ENCODE measurements at places on chromosomes 7 and 10. TPM values are rescaled to one million over a fixed set of nuclear protein-coding genes. Genes with fewer than 3 reads are reported as not detected.
A peak's percentile ranks its signal among the peaks of the same experiment; 100 is the strongest.

GRCh38 chr7:30785786-30786185 lies 14.6 kb downstream of the MINDY4 start:
- DNase-seq, result no peak

DNA sequence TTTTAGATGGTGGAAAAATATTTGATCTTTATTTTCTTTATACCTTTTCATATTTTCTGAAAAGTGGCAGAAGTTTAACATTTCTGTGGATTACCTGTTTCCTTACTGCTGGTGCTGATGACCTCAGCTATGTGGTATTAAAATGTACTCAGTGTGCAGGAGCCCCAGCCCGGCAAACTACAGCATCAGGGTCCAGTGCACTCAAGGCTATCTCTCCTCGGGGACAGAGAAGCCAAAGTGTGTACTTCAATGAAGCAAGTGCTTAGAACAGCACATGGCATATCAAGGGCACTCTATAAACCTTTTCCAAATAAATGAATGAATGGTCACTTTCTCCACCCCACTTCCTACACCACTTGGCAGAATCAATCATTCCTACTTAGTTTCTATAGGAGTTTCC lies 111.8 kb downstream of the HIP1 start:
- no peak for DNase-seq

DNA sequence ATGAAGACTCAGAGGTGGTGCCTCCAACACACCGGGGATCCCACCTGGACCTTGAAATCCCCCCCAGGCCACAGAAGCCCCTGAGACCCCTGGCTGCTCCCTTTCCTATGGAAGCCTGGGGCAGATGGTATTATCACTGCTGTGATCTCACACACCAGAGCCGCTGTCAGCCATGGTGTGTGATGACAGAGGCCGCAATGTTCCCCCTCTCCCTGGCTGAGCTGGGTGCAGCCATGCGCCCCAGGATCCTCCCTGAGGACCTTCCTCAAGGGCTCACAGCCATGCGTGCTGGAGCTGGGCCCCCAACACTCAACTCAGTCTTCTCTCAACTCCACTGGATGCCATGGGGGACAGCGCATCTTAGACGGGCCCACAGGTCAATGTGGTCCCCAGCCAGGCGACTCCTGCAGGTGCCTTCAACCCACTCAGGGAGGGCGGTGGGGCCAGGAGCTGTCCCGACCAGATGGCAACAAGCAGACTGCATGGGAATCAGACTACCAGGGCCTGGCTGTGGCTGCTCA lies 44.9 kb downstream of the VIPR2 start:
- no peak for DNase-seq

DNA sequence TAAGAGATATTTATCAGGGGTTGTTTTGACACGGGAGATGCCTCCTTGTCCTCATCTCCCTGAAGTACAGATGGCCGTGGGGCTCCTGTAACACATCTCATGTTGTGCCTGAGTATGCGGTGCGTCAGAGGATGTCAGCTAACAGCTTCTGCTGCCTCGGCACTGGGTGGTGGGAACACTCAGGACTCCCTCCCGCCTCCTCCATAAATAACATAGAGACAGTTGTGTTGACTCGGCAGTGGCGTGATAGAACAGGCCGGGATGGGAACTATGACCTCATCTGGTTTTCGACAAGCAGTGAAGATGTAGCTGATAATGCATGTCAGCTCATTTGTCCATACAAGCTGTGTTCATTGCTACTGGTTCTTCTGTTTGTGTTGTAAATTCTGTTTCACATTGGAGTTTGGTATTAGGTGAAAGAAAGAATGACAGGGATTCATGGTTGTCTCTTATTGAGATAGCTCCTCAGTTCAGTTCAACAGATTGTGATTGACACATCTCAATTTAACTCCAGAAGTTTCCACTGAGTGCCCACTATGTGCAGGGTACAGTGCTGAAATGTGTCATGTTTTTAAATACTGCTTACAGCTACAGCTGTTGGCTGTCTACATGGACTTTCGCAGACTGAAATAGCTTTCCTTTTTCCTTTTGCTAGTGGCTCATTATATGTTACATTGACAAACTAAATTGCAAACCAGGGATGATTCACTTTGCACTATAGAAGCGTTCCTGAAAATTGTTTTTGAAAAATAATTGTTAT lies 87.4 kb downstream of the CHN2 start:
- DNase-seq, result peak; percentile 26

GRCh38 chr10:106224676-106225075 lies 939.8 kb downstream of the SORCS1 start:
- DNase-seq, result no peak

- no peak for DNase-seq
These were observed 249.0 kb upstream of the PPP2R2D start for GRCh38 chr10:131651674-131652437.

- DNase-seq, result no peak
These were observed 16.5 kb downstream of the AIFM2 start for GRCh38 chr10:70115948-70116682.

GRCh38 chr7:134900166-134900982 lies 85.9 kb upstream of the AGBL3 start:
- DNase-seq, result no peak

DNA sequence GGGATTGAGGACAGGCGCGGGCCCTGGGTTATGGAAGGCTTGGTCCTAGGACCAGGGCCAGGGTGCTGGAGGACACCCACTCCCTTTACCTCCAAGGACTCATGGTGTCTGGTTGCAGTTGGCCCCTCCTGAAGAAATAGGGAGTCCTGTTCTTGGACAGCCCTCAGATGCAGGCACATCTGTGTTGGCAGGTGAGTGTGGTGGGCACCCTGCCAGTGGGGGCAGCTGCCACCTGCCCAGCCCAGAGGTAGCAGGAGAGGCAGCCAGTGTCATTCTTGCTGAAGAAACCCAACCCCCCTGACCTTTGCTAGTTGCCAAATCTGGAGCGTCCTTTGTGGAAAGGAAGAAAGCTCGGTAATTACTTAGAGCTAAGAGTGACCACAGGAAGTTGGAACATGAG lies 8.3 kb downstream of the GALNT17 start:
- DNase-seq, result no peak

DNA sequence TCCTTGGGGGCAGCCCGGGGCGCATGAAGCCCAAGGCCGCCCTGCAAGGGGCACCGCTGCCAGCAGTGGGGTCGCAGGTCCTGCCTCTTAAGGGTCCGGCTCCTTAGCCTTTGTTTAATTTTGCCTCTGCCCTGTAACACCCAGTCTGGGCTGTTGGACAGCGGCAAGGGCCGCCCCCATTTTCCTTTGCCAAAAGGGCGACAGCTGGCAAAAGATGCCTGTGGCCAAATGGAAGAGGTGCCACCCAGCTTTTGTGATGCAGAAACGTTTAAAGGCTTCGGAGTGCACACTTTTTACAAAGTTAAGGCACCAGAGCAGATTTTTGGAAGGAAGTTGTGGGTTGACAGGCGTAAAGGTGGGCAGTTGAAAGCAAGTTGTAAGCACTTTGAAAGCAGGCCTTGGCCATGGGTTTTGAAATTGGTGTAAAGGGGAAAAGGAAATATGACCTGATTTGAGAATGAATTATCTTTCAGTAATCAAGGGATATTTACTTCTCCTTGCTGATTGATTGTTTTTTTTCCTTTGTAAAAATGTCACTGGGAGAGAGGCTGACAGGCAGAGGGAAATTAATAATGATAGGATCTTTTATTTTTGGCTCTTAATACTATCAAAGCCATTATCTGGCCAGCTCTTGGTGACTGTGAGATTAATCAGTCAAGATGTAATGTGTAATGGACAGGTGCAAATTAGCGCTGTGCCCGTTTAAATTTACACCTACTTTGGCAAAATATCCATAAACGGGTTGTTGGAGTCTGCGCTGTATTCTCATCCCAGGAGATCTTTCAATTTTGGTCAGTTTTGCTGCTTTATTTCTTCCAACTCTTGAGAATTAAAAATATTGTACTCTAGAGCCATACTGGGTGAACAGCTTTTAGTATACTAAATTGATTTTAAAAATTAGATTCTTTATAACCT lies 1.2 kb downstream of the CASD1 start:
- peak; percentile 43 for DNase-seq

DNA sequence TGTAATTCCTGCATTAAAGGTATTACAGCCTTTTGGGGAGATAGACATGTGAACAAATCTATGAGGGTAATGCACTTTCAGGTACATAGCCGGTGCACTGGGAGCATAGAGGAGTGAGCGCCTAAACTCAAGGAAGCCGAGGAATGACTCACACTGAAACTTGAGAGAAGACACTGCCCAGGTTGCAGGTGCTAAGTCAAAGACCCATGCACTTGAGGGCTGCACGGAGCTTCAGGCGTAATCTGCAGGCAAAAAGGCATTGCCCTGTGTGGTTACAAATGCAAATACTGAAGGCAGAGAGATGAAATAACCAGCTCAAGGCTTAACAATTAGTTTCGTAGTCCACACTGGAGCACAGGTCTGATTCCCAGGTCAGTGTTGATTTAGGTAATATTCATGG lies 51.0 kb upstream of the OSBPL3 start:
- no peak for DNase-seq

DNA sequence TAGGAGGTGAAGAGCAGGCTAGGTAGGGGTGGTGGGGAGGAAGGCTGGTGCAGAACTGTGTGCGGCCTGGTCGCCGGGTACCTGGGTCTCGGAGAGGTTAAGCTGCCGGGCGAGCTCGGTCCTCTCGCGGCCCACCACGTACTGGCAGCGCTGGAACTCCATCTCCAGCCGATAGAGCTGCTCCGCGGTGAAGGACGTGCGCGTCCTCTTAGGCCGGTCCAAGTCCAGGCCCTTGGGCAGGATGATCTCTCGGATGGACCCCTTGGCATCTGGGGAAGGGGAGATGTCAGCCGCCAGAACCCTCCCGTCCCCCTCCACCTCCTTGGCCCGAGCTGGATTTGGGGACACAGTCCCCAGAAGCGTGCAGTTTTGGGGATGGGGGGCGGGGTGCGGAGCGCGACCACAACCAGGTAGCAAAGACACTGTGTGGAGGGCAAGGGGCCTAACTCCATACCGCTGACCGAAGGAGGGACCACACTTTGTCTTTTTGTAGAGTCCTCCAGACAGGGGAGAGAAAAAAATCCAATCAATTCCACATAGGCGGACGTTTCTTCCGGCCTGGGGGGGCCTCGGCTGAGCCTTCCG lies 1.6 kb downstream of the VAX1 start:
- DNase-seq, result no peak

GRCh38 chr10:132240156-132240555 lies 53.4 kb downstream of the DPYSL4 start:
- no peak for DNase-seq

DNA sequence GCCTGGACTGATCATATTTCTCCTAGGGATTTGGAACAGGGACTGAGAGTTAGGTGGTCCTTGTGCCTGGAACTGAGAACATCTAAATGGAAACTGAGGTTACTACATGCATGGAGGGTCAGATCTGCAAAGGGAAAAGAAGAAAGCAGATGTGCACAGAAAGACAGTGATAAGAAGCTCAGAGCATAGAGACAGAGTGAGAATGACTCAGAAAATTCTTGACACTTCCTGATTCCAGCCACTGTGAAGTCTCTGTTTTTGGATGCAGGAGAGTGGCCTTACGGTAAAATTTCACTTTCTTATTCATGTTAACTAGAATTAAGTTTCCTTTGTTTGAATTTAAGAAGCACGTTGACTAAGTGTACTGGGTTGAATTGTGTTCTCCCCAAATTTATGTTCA lies 241.7 kb downstream of the TMEM26 start:
- DNase-seq, result no peak

DNA sequence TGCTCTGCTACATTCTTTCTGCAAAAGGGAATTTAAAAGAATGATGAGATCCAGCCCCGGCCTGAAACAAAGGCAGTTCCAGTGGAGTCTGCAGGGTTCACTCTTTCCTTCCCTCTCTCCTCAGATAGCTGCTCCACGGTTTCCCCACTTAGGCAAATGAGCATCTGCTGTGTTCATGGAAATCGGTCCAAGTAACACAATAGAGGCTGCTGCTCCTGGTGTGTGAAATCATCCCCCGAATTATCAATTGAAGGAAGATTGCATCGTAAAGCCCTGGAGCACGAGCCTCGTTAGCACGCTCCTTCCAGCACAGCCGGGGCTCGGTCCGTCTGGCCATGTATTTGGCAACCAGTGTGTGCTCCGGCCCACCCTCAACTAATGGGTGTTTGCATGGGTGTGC lies 108.3 kb upstream of the DPP6 start:
- DNase-seq, result peak; percentile 7

GRCh38 chr10:1978584-1978983 lies 241.3 kb upstream of the ADARB2 start:
- DNase-seq, result no peak

- no peak for DNase-seq
These were observed 50.2 kb upstream of the BAMBI start for GRCh38 chr10:28627102-28627501.

DNA sequence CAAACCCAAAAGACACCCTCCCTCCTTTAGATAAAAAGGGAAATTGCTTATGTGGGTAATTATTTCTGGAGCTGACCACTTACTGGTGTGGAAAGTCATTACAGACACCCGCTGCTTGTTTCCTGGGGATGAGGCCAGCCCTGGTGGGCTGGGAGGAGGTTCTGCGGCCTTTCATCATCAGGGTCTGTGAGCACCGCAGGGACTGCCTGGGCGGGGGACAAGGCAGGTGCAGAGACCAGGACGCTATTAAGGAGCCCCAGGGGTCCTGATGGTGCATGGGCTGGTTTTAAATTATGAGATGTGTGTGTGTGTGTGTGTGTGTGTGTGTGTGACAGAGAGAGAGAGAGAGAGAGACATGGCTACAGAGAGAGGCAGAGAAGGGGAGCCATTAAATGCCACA lies 171.2 kb downstream of the DNAJB6 start:
- DNase-seq, result no peak

DNA sequence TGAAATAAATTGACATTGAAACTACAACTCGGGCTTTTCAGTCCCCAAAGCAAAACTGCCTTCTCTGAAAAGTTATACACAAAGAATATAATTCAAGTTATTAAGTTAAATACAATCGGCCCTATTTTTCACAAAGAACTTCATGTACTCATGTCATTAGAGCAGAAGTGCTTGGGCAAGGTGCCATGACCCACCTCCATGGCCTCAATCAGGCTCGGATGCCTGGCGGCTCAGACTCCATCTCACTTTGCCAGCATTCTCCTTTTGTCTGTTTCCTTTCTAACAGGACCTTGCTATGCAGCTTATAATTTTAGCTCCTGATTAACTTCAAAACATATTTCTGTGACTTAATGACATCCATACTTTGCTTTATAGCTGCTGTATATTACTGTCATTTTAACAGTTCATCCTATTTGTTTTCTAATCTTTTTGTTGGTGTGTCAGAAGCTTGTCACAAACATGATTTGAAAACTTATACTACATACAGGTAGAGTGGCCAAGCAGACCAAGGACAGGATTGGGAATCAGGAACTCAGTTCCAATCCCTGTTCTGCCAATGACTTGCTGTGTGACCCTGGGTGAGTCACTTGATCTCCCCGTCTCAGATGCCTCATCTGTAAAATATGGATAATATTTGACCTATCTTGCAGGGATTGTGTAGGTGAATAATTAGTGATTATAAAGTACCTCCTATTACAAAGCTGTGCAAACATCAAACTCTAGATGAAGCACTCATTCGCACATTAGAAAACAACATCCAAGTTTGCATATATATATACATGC lies 60.8 kb upstream of the ITGA8 start:
- no peak for DNase-seq

GRCh38 chr7:156666368-156667109 lies 26.0 kb downstream of the RNF32 start:
- no peak for DNase-seq

The CPA2 gene
- not detected for total RNA-seq

The DGKB gene
- total RNA-seq, result 6.6 TPM

The OR9A2 gene
- total RNA-seq, result 1.1 TPM

The SCART1 gene
- total RNA-seq, result 0.47 TPM

The NODAL gene
- 2.2 TPM for total RNA-seq

The KRIT1 gene
- total RNA-seq, result 119 TPM

The MOGAT3 gene
- total RNA-seq, result not detected

The INTS15 gene
- 18.2 TPM for total RNA-seq

The PPRC1 gene
- 8.4 TPM for total RNA-seq

The GDF2 gene
- total RNA-seq, result not detected

The AMZ1 gene
- total RNA-seq, result 2.2 TPM

The FKBP6 gene
- not detected for total RNA-seq

The ARMC3 gene
- 5.1 TPM for total RNA-seq

Data from occipital lobe (tissue), 3 donors.